ENCODE measurements at places on chromosomes 4 and X.

DNA sequence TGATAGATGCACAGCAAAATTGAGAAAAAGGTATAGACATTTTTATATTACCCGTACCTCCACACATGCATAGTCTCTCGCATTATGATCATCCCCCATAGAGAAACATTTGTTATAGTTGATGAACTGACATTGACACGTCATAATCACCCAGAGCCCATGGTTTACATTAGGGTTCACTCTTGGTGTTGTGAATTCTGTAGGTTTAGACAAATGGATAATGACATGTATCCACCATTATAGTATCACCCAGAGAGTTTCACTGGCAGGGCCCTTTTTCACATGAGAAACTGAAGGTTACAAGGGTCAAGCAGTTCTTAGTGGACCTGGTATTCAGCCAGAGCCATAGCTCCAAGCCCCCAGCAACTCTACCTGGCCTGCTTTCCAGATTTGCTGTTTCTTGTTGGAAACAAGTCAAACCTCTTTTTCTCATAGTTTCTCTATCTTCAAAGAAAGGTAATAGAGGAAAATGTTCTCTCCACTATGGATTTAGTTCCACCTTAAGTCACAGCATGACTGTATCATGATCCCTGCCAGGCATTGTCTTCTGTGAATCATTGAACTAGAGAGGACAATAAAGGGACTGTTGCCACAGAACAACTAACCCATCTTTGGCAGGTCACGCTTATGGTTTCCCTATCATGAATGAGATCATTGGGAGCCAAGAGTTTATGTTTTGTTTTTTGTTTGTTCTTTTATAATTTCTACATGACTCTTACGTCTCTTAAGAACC is 64.0 kb downstream of the HHIP start:
- no peak for DNase-seq

DNA sequence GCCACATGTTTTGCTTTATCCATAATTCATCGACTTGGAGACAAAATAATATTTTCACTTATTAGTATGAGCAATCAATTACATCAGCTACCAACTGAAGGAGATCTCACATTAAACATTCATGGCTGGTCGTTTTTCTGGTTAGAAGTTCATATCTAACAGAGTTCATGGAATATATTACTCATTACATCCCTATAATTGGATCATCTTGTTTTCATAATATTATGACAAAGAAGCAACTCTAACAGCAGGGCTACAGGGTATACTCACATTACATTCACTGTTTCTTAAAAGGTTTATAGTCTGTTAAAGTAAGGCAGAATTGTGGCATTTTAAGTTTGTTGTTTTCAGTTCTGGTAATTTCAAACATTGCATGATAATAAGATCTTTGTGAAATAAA is 33.0 kb downstream of the GSTCD start:
- no peak for DNase-seq

DNA sequence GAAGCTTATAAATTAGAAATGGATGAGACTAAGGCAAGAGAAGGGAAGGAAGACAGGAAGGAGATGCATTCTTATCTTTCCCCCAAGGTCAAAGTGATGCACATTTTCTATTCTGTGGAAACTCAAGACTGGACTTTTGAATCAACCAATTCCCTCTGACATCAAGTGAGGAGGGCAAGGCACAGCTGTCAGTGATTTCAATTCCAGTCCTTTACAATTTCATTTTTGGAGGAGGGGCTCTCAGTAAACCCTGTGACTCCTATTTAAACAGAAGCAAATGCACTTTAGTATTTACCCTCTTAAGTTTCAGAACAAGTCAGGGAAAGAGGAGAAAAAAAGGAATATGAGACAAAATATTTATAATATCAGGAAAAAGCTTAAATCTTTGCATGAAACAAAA is 134.0 kb downstream of the MGST2 start:
- no peak for DNase-seq

GRCh38 chrX:118727686-118728339 is 407 bp downstream of the IL13RA1 start:
- no peak for DNase-seq

DNA sequence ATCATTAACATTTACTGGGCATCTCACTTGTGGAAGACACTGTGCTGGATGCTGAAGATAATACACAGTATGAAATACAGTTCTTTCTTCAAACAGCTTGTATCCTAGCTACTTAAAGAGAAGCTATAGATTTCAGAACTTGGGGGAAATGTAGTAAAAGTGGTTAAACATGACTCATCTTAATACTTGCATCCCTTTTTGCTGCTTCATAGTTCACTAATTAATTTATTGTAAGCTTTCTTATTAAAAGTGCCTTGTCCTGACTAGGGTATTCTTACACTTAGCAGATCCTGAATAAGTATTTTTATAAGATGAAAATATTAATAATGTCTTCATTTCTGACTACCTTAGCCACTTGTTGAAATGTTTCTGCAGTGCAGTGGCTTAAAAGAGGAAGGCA is 132.8 kb upstream of the STIM2 start:
- DNase-seq = no peak

GRCh38 chr4:73609706-73610105 is 10.5 kb downstream of the RASSF6 start:
- no peak for DNase-seq
